A549 treated with CpdA at 1 μM for 4 hours (cell line): ENCODE measurements at places on chromosomes 1 and 21. TPM values are rescaled to one million over a fixed set of nuclear protein-coding genes. Genes with fewer than 3 reads are reported as not detected.

Gene LSM10
- total RNA-seq, result 32.4 to 51.2 TPM (median 46.8 TPM) in 5 replicates

Gene SYDE2
- 0.72 to 1.0 TPM (median 0.77 TPM) in 5 replicates for total RNA-seq

Gene SPRR2G
- not detected in 5 replicates for total RNA-seq

Gene C4BPA
- total RNA-seq, result 0.44 to 1.5 TPM (median 0.59 TPM) in 5 replicates

Gene F3
- total RNA-seq, result 1.5 to 3.3 TPM (median 2.7 TPM) in 5 replicates

Gene NGF
- 2.3 to 4.9 TPM (median 4.0 TPM) in 5 replicates for total RNA-seq

Gene MNDA
- total RNA-seq, result not detected in 5 replicates

Gene CFHR1
- total RNA-seq, result 0.16 to 0.40 TPM (median 0.22 TPM) in 4 of 5 replicates, not detected in the other

Gene IFT25
- total RNA-seq, result 26.4 to 39.4 TPM (median 28.0 TPM) in 5 replicates

Gene CR1L
- 0.71 TPM in 1 of 5 replicates, not detected in the others for total RNA-seq

Gene SYT14
- total RNA-seq, result 0.03 to 0.11 TPM (median 0.06 TPM) in 5 replicates

Gene TINAGL1
- total RNA-seq, result 0.50 to 0.97 TPM (median 0.71 TPM) in 5 replicates

Gene VHLL
- not detected in 5 replicates for total RNA-seq

Gene ATG4C
- total RNA-seq, result 4.1 to 5.1 TPM (median 4.4 TPM) in 5 replicates

Gene AZIN2
- 0.84 to 2.2 TPM (median 1.3 TPM) in 5 replicates for total RNA-seq

Gene SAMSN1
- not detected in 5 replicates for total RNA-seq

Gene PDE4B
- 16.7 to 24.2 TPM (median 18.2 TPM) in 5 replicates for total RNA-seq

Gene PYCR2
- total RNA-seq, result 49.5 to 60.4 TPM (median 58.9 TPM) in 5 replicates

Gene NCDN
- 12.9 to 18.7 TPM (median 18.5 TPM) in 5 replicates for total RNA-seq
